Glutamatergic neuron (in vitro differentiated cells): ENCODE measurements at places on chromosomes 3 and 15. TPM values are rescaled to one million over a fixed set of nuclear protein-coding genes. Genes with fewer than 3 reads are reported as not detected.
A peak's percentile ranks its signal among the peaks of the same experiment; 100 is the strongest.

The IDH3A gene
- 40.2 TPM for total RNA-seq

The KIF15 gene
- 5.8 TPM for total RNA-seq

The LSM3 gene
- 8.4 TPM for total RNA-seq

The TMCO5A gene
- total RNA-seq, result not detected

The IL20RB gene
- 1.8 TPM for total RNA-seq

The SQOR gene
- total RNA-seq, result not detected

The CHRFAM7A gene
- 3.9 TPM for total RNA-seq

The CTXND1 gene
- total RNA-seq, result 0.39 TPM

The FRMD5 gene
- total RNA-seq, result 43.8 TPM

The SPINT1 gene
- 6.0 TPM for total RNA-seq

The ECE2 gene
- total RNA-seq, result 1.6 TPM

The GOLGA6L7 gene
- not detected for total RNA-seq

The RAB43 gene
- total RNA-seq, result 2.3 TPM

The ADAMTS9 gene
- 2.3 TPM for total RNA-seq

The RTP3 gene
- not detected for total RNA-seq

The POTEB gene
- total RNA-seq, result not detected

DNA sequence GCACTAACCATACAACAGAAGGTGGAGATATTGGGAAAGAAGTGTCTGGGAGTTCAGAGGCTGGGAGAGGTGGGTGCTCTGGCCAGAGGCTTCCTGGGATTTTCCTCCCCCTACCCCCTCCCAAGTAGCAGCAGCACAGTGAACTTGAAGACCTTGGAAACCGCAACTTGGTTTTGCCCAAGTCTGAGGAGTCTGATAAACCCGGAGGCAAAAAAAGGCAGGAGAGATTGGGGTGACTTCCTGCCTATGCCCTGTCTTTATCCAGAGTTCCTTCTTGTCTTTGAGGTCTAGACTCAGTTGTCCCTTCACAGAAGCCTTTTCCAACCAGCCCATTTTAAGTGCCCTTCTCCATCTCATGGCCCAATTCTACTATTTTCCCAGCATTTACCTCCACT lies 25.4 kb upstream of the THRB start:
- DNase-seq, result no peak

DNA sequence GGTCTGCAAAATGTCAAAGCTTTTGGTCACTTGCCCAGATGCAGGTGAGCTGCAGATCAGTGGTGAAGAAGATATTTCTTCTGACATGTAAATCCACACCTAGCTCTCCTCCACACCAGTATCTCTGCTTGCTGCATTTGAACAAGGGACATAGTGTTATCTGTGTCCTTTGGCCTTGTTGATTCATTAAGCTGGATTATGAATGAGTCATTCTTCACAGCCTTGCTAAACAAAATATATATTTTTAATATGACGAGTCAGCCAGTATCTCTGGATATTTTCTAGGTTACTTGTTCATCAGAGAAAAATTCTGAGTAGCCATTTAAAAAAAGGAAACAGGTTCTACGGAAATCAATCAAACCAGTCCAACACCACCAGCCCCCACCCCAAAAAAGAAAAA lies 190.6 kb upstream of the ADAMTS9 start:
- DNase-seq, result no peak

- DNase-seq, result no peak
These were observed 123.8 kb downstream of the B3GALNT1 start for GRCh38 chr3:160981217-160981938.

DNA sequence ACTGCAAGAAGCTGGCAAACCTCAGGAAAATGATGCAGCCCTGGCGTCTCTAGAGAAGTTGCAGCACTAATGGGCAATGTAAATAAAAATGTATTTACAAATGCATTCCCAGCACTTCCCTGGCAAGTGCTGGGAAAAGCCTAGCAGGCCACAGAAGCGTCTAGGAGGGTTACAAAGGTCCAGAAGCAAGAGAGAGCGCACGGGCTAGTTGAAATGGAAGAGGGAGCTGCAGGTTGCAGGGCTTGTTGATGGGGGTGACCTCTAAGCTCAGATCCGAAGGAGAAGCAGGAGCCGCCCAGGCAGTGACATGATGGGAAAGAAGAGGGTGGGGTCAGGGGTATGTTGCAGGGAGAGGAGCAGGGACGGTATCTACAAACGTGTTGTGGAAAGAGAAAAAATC lies 2.7 kb upstream of the KNL1 start:
- no peak for DNase-seq

DNA sequence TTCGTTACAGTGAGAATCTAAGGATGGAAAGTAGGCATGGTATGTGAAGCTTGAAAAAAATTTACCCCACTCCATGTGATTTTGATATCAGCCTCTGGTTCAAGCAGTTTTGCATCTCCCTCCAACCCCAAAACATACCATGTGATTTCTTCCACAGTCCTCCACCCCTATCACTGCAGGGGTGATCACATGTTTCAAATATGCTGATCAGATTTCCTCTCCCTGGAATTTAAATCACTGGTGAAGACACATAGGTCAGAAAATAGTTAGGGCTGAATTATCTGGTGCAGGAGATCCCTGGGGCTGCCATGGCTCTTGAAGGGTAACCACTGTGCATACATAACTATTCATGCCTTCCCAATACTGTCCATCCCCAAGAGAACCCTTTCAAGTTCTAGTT lies 119.7 kb upstream of the THRB start:
- DNase-seq, result no peak

DNA sequence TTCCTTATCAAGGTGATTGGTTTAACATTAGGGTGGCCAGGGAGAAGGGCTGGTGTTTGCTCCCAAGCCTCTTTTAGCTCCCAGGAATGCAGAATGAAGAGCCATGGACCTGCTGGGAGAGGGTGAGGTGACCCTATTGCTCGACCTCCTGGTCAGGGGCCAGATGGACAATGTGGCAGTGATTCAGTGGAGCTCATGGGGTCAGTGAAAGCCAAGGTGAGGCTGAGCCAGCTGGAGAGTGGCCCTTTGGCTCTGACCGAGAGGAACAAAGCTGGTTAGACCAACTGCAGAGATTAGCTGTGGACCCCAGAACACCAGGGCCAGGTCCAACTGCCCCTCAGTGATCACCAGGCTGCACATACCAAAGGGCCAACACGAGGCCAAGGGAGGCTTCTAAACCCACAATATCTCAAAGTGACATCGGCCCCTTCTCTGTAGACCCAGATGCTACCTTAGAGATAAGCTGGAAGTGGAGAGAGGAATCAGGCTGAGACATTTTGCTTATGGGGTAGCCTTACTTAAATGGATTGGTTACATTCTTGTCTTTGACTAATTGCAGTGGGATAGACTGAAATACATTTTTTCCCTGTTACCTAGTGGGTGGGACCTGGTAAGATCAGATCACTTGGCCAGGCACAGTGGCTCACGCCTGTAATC lies 15.8 kb upstream of the BTBD1 start:
- no peak for DNase-seq

DNA sequence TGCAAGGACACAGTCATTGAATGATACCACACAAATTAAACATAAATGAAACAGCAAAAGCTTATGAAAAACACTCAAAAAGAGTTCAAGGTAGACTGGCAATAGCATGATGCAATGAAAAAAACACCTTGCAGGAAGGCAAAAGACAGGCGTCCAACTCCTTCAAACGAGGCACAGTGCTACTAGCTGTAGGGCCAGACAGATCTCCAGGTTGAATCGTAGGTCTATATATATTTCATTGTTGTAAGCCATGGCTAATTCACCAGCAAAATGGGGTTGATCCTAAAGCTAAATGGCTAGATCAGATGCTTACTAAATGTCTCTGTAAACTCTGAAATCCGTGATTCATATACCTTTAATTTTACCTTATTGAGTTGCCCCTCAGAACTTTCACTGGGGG lies 94.2 kb downstream of the THRB start:
- DNase-seq, result no peak

GRCh38 chr3:147424581-147425387 lies 15.6 kb downstream of the ZIC1 start:
- DNase-seq, result no peak

DNA sequence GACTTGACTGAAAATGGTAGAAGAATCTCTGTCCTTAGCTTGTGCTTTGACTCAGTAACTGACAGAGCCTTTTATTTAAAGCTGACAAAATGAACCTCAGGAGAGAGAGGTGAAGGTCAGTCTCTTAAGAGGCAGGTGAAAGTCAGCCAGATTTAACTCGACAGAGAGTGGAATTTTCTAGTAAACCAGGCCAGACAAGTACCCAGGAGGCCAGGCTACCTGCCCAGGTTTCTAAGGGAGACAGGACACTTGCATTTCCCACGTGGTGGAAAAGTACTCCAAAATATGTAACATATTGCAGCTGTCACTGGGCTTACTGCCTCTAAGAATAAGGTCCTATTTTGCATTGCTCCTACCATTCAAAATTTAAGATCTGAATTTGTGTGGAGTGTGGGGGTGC lies 167.9 kb downstream of the FMN1 start:
- no peak for DNase-seq

DNA sequence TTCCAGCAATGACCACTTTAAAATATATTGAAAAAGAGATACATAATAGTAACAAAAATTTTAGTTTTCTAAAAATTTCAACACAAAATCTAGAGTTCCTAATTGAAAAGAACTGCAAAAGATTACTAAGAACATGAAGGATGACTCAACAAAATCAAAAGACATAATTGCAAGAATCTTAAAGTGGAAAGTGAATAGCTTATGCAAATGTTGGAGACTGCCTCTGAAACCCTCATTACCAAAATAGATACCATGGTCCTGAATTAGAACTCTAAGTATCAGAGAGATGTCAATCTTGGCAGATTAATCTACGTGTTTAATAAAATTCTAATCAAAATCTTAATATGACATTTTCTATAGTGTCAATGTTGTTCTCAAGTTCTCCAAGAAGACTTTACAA lies 60.7 kb upstream of the SGO1 start:
- DNase-seq, result no peak

GRCh38 chr15:56817321-56818080 lies 84.2 kb upstream of the ZNF280D start:
- DNase-seq, result no peak

- DNase-seq, result peak; percentile 81
These were observed 93.9 kb upstream of the RASGRF1 start for GRCh38 chr15:79184465-79184892.

DNA sequence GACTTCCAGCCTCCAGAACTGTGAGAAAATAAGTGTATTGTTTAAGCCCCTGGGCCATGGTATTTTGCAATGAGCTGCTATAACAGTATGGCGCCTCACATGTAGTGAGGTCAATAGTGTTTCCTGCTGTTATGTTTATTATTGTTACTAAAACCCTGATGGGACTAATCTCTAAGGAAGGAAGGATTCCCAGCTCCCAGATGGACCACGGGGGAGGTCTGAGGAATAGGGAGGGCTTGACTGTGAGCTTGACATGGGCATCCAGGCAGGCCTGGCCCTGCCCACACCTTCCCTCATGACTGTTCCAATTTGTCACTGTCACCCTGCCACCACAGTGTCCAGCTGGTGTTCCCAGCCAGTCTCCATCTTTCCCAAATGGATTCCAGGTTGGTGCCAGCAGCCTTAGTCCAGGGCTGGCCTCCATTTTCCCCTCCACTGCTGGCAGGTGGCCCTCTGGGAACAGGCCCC lies 14.5 kb upstream of the SLC41A3 start:
- DNase-seq, result no peak

GRCh38 chr3:175590745-175591144 lies 731.6 kb downstream of the NAALADL2 start:
- DNase-seq, result no peak

DNA sequence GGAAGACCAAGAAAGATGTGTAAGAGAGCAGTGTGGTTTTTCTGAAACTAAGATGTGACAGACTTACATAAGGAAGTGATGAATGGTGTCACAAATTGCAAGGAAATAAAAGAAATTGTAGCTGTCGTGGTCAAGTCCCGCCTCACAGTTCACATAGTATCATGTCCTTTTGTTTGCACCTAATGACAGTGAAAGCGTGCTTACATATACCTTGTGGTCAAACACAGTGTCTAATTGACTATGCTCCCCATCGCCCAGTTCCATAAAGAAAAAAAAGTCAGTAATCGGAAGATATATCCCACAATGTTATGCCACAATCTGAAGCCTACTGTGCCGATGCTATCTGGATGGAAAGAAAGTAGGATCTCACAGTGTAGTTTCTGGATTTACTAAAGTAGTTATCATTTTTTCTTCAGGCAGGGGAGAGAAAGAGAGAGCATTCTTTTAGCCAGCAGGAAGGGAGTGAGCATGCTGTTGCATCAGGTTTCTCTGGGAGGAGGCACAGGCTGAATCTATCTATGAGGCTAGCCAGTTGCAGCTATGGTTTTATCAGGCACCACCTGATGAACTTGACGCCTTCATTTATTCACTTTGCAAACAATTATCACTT lies 9.8 kb upstream of the PLSCR1 start:
- DNase-seq, result no peak

GRCh38 chr15:60255390-60255789 lies 142.4 kb downstream of the ANXA2 start:
- no peak for DNase-seq

- DNase-seq, result no peak
These were observed 16.8 kb downstream of the HSPBAP1 start for GRCh38 chr3:122776675-122777468.

DNA sequence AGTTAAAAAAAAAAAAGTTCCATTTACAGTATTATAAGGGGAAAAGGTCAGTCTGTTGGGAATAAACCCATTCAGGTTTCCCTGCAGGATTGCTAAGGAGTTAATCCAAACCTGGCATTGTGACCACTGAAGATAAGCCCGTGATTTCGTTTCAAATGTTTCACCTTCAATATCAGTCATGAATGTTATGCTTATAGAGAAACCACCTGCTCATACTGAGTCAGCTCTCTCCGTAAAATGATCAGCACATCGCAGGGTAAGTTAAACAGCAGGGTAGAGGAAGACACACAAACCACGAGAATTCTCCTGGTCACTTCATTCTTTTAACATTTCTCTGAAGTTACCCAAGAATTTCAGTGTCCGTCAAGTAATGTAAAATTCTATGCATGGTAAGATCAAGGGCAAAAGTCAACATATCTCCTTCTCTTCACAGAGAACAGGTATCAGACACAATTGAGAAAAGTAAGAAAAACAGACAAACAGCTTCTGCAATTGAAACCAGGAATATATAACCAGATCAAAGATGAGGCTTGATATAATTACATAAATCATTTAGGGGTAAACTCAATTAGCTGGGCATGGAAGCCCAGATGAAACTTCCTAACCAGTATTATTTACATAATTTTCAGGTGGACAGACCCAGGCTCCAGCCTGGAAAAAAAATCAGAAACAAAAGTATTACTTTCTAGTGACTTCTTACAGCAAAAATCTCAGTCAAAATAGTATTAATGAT lies 67.6 kb upstream of the ARHGEF3 start:
- no peak for DNase-seq

DNA sequence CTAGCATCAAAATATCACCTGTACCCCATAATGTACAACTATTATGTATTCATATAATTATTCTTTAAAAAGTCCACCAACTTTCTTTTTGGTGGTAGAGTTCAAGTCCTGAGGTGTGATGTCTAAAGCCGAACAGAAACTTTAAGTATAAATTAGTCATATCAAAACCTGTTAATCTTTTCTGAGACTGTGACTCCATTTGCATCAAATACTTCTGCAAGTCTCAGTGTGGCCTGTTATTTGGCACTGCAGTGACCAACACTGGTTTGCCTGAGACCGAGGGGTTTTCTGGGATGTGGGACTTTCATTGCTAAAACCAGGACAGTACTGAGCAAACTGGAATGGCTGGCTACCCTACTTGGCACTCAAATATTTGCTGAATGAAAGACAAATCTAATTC lies 7.3 kb downstream of the NGLY1 start:
- DNase-seq, result no peak
